SHP77 (cell line): ENCODE measurements at places on chromosomes 5 and 9.
A peak's percentile ranks its signal among the peaks of the same experiment; 100 is the strongest.

- no peak for DNase-seq
Measured at GRCh38 chr5:13653709-13654108, 290.8 kb downstream of the DNAH5 start.

- DNase-seq = no peak
Measured at GRCh38 chr5:51518607-51519006, 135.4 kb downstream of the ISL1 start.

- peak; percentile 54 for DNase-seq
Measured at GRCh38 chr5:120655828-120656435, 191.8 kb downstream of the PRR16 start.

GRCh38 chr5:101461455-101461854 lies 558.4 kb upstream of the ST8SIA4 start:
- no peak for DNase-seq
